Nucleus accumbens (tissue), 56 donors: ENCODE measurements at places on chromosomes 16 and 17.

GRCh38 chr16:50616883-50617645 lies 64.0 kb downstream of the SNX20 start:
- DNase-seq: no peak

DNA sequence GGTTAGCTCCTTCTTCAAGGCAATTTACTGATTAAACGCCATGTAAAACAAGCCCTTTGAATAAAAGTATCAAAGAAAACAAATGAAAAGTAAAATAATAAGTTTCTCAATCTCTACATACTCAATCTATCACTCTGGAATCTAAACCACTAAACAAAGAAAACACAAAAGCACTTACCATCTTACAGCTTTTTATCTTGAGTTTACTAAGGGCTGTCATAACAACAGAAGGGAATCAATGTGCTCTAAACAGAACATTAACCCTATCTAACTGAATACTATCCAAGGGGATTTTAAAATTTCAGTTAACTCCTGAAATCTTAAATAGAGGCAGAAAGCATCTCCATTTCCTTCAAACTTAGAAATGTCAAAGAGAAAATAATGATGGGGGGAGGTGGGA lies 3.4 kb downstream of the SKA2 start:
- no peak for DNase-seq

DNA sequence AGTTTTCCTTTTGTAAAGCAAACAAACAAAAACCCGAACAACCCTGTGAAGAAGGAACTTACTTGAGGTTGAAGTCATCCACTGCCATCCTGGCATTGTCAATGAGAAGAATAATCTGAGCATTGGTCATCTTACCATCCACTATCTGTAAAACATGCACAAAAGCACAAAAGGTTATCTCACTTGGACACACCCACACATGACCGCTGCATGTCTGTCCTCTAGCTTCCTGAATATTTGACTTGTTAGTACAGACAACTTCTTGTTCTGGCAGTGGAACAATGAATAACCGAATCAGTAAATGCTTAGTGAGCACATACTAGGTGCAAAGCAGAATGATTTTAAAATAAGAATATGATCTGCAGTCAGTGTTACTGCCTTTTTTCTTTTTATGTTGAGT lies 6.1 kb downstream of the KRT23 start:
- no peak for DNase-seq

GRCh38 chr17:66375121-66375520 lies 72.7 kb downstream of the PRKCA start:
- no peak for DNase-seq

DNA sequence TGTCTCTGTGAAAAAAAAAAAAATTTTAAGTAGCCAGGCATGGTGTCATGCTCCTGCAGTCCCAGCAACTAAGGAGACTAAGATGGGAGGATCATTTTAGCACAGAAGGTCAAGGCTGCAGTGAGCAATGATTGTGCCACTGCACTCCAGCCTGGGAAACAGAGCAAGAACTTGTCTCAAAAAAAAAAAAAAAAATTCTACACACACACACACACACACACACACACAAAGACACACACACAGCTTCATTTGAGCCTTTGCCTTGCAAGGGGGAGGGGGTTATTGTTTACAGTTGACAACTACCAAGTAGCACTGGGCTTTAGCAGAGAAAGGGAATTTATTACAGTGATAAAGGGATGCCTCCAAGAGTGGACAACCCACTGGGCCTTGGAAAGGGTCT lies 4.9 kb upstream of the POLR3E start:
- DNase-seq: no peak

GRCh38 chr17:67461228-67461780 lies 84.2 kb downstream of the PITPNC1 start:
- no peak for DNase-seq

- no peak for DNase-seq
Observed at GRCh38 chr17:79993390-79994227, 42.1 kb downstream of the TBC1D16 start.

GRCh38 chr16:55701442-55702319 lies 45.9 kb downstream of the SLC6A2 start:
- no peak for DNase-seq

DNA sequence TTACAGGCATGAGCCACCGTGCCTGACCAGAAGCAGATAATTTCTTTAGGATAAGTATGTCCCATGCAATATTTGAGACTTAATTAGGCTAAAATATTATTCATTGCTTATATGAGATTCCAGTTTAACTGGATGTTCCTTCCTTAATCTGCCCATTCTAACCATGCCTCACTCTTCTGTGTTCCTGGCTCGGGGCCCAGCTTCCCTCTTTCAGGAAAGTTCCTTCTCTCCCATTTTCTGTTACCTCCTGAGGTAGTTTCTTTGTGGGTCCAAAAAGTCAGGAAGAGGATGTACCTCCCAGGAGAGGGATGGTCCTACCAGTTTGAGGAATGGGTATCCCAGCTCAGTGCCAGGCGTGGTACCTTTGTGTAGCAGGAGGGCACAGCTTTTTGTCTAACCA lies 23.3 kb downstream of the UNK start:
- no peak for DNase-seq

DNA sequence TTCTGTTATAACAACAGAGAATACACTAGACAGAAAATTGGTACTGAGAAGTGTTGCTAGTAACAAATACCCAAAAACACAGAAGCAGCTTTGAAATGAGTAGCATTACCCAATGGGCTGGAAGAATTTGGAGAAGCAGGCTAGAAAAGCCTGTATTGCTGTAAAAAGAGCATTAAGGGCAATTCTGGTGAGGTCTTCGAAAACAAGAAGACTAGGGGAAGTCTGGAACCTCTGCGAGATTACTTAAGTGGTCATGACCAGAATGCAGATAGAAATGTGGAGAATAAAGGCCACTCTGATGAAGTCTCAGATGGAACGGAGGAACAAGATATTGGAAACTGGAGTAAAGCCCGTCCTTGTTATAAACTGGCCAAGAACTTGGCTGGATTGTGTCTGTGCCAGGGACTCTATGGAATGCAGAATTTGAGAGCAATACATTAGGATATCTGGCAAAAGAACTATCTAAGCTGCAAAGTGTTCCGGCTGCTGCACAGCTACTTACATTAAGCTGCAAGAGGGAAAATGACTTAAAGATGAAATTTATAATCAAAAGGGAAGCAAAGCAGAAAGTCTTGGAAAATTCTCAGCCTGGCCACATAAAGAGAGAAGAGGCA lies 44.9 kb upstream of the PEMT start:
- no peak for DNase-seq

GRCh38 chr16:12901597-12902461 lies at the start of gene SHISA9:
SHISA9 (plus strand) TSS chr16:12901598.
- DNase-seq: no peak

DNA sequence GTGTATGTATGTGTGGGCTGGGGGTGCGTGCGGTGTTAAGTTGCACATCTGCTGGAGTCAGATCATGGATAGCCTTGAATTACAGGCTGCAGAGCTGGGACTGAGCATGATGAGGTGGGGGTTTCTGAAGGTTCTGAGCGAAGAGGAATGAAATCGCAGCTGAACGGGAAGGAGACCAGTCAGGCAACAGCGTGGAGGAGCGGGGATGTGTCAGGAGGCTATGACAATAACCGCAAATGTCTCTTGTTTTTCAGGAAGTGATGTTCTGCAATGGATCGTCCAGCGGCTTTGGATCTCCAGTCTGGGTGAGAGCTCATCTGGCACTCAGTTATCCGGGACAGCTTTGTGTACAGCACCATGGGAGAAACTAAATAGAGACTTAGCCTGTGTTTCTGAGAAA lies 20.9 kb downstream of the RGS9 start:
- no peak for DNase-seq

DNA sequence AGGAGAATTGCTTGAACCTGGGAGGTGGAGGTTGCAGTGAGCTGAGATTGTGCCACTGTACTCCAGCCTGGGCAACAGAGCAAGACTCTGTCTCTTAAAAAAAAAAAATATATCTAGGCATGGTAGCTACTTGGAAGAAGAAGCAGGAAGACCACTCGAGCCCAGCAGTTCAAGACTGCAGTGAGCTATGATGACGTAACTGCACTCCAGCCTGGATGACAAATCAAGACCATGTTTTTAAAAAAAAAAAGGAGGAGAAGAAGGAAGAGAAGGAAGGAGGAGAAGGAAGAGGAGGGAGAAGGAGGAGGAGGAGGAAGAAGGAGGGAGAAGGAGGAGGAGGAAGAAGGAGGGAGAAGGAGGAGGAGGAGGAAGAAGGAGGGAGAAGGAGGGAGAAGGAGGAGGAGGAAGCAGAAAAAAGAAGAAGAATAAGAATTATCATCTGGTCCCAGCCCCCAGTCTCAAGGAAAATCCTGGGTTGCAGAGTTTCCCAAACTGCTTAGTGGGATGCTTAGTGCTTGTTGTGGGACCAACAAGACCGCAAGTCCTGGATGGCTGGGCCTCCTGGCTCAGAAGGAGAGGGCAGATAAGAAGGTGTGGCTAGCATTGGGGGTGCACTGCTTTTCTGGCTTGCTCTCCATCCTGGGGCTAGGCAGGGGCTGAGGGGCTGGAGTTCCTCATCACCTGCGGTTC lies 3.7 kb upstream of the DRC7 start:
- DNase-seq: no peak

GRCh38 chr16:2815299-2815771 lies 1.7 kb upstream of the PRSS21 start:
- DNase-seq: no peak

GRCh38 chr17:78559749-78560368 lies 17.3 kb downstream of the DNAH17 start:
- no peak for DNase-seq

GRCh38 chr16:53580038-53580802 lies 77.2 kb upstream of the AKTIP start:
- DNase-seq: no peak

DNA sequence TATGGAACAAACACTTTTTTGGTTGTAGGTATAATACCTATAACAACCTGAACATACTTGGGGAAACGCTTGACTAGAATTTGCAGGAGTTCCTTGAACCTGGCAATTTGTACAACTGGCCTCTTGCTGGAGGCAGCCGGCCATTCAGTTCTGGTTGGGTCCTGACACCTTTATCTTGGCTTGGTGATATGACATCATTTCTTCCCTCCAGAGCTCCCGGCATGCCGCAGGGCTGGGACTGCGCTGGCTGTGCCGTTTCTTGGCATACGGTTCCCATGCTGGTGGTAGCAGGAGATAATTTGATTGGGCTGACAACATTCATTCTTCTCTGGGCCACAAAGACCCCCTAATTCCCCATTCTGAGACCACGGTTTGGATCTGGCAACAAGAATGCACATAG lies 87.5 kb downstream of the ASIC2 start:
- no peak for DNase-seq

- DNase-seq: no peak
Observed at GRCh38 chr17:61574542-61575351, 16.3 kb downstream of the NACA2 start.

- DNase-seq: no peak
Observed at GRCh38 chr17:50452630-50453300, 15.9 kb downstream of the CHAD start.

- no peak for DNase-seq
Observed at GRCh38 chr16:64445649-64446048, 676.2 kb downstream of the CDH11 start.

- no peak for DNase-seq
Observed at GRCh38 chr16:89902980-89903379, 15.7 kb upstream of the MC1R start.

- no peak for DNase-seq
Observed at GRCh38 chr16:50526249-50526648, 21.9 kb upstream of the NKD1 start.

- no peak for DNase-seq
Observed at GRCh38 chr17:55673743-55674506, 48.7 kb downstream of the TMEM100 start.

GRCh38 chr17:73000832-73001231 lies 91.7 kb downstream of the SLC39A11 start:
- DNase-seq: no peak

DNA sequence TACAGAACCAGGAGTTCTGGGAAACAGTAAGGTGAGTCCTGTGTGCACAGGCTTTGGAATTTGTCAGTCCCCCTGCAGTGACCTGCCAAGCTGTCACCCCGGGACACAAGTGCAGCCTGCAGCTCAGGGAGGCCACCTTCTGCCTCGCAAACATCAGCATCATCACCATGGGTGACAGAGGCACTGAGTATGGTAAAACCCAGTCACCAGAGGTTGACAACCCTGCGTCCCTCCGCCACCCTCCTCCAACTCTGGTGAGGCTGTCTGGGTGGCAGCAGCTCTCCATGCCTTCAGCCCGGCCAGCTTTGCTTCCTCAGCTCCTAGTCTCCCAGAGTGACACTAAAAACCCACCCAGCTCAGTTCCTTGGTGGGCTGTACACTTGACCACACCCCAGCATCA lies 221.0 kb downstream of the CPPED1 start:
- no peak for DNase-seq

DNA sequence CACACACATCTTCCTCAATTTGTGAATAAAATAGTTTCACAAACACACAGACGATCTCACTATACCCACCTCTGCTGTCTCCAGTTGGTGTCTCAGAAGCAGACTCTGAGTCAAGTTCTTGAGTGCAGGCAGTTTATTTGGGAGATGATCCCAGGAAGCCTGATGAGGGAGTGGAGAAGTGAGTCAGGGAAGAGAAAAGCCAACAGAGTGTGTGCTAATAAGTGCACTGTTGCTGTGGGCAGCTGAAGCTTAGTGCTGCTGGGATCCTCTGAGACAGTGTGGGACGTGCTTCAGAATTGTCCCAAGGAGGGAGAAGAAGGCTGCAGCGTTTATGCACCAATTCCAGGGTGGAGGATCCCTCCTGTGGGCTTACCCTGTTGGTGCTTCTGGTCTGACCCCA lies 423.2 kb upstream of the C16orf82 start:
- no peak for DNase-seq

GRCh38 chr17:16449121-16449570 lies 33.8 kb downstream of the TRPV2 start:
- no peak for DNase-seq

- no peak for DNase-seq
Observed at GRCh38 chr17:32803544-32803943, 73.4 kb downstream of the MYO1D start.
